ENCODE measurements at places on chromosomes 2 and 18.

DNA sequence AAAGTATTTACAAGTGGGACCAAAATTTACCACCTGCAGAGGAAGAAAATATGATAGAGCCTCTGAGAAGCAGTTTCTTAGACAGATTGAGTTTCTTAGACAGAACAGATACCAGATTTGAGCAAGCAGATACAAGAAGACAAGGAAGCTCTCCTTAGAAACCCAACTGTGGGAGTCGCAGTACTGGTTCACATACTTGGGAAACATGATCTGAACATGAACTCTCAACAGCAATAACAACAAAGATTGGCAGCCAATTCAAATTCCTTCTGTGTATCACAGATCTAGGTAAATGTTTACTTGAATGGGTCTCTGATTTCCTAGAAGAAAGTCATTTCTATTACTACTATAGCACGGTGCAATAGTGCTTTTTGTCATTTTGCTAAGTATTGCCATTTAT is 82.1 kb downstream of the OLA1 start:
- no peak for DNase-seq

- DNase-seq = no peak
Observed at GRCh38 chr18:35415511-35416073, 38.5 kb upstream of the ZNF396 start.

DNA sequence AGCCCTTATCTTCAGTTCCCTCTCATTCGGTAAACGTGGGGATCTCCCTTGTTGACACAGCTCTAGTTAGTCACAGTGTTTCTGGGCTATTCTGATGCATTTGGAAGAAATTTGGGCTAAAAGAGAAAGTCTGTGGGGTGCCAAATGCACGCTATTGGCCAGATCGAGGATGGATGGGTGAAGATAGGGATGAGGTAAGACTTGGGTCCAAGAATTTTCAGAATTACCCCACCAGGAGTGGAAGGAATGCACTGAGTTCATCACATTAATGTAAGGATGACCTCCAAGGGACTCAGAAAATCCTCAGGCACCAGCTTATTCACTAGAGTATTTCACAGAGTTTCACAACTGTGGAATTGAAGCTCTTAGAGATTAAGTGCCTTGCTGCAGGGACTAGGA is 49.3 kb downstream of the NRP2 start:
- DNase-seq = no peak

GRCh38 chr2:204046145-204046544 is 109.6 kb downstream of the ICOS start:
- no peak for DNase-seq

GRCh38 chr2:28589746-28590463 is 94.0 kb downstream of the PLB1 start:
- DNase-seq = no peak

- DNase-seq = no peak
Observed at GRCh38 chr2:147456779-147457178, 388.1 kb upstream of the ACVR2A start.

- no peak for DNase-seq
Observed at GRCh38 chr2:145595296-145595695, 1075.4 kb upstream of the ZEB2 start.

DNA sequence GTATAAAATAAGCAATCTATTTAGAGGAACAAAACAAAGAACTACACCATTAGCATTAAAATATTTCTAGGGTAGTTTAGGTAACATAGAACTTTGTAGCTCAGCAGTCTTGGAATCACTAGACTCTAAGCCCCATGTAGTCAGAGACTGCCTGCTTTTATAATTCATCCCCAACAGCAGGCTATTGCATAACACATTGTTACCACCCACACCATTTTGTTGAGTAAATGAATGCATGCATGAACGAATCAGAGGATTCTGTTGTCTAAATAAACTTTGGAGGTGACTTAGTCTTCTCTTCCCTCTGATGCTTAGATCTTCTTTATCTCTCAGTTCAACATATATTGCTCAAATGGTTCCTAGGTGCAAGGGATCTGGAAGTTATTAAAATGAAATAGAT is 167.6 kb upstream of the TNP1 start:
- DNase-seq = no peak

Measured in BJ (cell line).